ENCODE measurements at places on chromosomes 13 and 19.

GRCh38 chr19:48842789-48843162 lies 6.5 kb upstream of the HSD17B14 start:
- peak; percentile 36 for DNase-seq

DNA sequence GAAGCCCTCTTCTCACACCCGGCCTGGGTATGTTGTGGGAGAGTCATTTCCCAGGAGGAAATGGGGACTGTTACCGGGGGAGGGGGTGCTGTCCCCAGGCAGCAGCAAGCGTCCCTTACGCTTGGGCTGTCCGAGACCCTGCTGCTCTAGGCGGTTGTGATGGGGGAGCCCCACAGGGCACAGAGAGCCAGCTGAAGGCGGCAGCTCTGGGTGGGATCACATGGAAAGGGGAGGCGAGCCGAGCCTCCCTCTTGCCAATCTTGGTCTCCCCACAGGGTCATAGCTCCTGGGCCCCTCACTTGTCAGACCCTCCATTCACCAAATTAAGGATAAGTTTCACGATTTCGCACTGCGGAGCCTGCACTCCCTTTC lies 22.0 kb downstream of the EPN1 start:
- no peak for DNase-seq

- DNase-seq, result no peak
Observed at GRCh38 chr19:1668486-1669270, 16.3 kb upstream of the TCF3 start.

DNA sequence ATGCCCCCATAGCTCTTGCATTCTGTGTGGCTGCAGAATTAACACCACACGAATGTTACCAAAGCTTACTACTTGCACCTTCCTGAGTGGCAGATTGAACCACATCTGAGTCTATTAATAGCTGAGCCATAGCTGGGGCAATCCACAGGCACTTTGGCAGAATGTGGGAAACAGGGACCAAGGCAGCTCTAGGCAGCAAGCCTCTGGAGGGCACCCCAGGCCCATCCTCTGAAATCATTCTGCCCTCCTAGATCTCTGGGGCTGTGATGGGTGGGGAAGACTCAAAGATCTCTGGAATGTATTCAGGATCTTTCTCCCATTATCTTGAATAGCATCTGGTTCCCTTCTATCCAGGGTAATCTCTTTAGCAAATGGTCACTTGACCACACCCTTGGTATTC lies 139.3 kb downstream of the TNFRSF19 start:
- no peak for DNase-seq

- DNase-seq, result no peak
Observed at GRCh38 chr13:19672990-19673389, 39.5 kb downstream of the MPHOSPH8 start.

- DNase-seq, result no peak
Observed at GRCh38 chr19:4368128-4368820, 24.9 kb downstream of the MPND start.

GRCh38 chr13:44546164-44546563 lies 30.0 kb downstream of the TSC22D1 start:
- DNase-seq, result no peak

GRCh38 chr13:108315273-108315672 lies 45.8 kb downstream of the TNFSF13B start:
- no peak for DNase-seq

GRCh38 chr13:40109351-40109844 lies 453.9 kb downstream of the COG6 start:
- no peak for DNase-seq

GRCh38 chr19:2096034-2096479 lies at the start of gene MOB3A:
TSS of gene MOB3A (minus strand) at chr19:2096326. CDS start at chr19:2078560, 17,766 bp downstream.
- DNase-seq, result no peak

Measured in activated T-cell treated with anti-CD3 and anti-CD28 coated beads for 24 hours (primary cell).